Vagina (tissue), 2 donors: ENCODE measurements at places on chromosomes 5 and 9.

DNA sequence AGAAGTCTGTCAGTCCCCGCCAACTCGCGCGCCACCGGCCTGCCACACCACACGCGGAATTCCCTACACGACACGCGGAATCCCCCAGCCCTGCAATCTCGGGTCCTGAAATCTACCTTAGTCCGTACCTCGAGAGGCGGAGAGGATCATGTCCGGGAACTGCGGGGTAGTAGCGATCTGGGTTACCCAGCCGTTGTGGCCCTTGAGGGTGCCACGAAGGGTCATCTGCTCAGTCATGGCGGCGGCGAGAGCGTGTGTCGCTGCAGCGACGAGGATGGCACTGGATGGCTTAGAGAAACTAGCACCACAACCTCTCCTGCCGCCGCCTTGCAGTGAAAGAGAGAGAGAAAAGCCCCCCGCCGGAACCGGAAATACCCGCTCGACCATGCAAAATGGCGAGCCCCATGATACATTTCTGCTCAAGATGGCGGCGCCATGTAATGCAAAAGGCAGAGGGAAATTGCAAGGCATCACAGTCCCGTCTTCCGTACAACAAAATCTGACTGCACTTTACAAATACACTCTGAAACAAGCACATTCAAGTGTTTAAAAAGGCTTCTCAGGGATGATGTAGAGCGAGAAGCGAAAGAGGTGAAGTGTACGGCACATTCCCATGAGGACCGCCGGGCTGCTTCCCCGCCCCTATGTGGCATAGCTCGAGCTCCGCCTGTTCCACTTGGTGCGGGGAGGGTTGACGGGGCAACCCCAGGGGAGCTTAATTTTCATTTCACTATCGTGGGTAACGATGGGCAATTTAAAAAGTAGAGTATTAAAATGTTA, at the start of gene RACK1:
RACK1 (minus strand) TSS at position 343 of the 780 bp plus-strand sequence; CDS start at position 237, 106 bp downstream.
- peak; percentile 93 for DNase-seq

DNA sequence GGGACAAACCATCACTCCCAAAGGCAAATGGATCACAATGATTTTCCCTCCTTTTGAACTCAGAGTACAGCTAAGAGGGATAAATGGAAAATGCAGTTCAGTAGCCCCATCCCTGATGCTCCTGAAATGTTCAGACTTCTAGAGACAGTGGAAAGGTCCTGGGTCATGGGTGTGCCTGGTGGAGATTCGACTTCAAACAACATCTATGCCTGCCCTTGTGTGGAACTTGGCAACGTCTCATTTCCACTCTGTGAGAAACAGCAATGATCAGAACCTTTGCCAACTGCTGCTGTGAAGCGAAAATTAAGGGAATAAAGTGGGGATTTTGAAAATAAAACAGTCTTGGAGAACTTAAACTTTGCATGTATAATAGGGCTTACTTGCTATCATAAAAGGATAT, 778.1 kb downstream of the SEMA5A start:
- DNase-seq, result no peak

DNA sequence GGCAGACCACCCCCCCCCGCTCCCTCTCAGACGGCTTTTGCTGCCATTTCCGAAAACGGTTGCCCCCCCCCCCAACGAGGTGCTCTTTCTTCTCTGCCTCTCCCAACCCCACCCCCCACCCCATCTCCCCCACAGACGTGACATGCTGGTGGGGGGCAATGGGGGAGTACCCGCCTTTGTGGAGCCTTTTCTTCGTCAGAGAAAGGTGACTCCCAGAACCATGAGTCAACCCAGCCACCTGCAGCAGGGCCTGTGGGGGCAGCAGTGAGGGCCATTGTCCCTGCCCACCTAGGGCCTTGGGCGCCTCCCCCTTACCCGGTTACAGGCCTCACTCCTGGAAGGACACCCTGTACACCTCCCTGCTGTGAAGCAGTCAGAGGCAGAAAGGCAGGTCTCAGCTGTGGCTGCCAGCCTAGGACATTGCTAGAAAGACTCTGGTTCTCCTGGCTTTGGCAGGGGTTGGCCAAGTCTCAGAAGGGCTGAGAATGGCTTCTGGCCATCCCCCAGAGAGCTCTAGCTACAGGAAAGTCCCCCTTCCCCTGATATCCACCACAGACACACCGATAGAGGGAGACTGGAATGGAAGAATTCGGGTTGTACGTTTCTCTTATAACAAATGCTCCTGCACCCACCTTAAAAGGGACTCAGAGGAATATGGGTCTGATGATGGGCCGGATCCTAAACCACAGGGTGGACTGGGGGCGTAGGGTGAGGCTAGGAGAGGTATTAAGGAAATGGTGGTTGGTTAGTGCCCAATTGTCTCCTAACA, 2.2 kb downstream of the DNAJB5 start:
- DNase-seq, result peak; percentile 58

GRCh38 chr5:97909541-97909940, 726.5 kb upstream of the RIOK2 start:
- DNase-seq, result no peak

- no peak for DNase-seq
These were observed 48.1 kb downstream of the SLC46A2 start for GRCh38 chr9:112842555-112842954.

GRCh38 chr5:113612060-113612496, 98.6 kb downstream of the YTHDC2 start:
- DNase-seq, result no peak

- DNase-seq, result no peak
These were observed at the start of gene RASGEF1C for GRCh38 chr5:180209137-180209581. TSS of gene RASGEF1C (minus strand) at chr5:180209211. CDS start at chr5:180138052, 71,159 bp downstream.

DNA sequence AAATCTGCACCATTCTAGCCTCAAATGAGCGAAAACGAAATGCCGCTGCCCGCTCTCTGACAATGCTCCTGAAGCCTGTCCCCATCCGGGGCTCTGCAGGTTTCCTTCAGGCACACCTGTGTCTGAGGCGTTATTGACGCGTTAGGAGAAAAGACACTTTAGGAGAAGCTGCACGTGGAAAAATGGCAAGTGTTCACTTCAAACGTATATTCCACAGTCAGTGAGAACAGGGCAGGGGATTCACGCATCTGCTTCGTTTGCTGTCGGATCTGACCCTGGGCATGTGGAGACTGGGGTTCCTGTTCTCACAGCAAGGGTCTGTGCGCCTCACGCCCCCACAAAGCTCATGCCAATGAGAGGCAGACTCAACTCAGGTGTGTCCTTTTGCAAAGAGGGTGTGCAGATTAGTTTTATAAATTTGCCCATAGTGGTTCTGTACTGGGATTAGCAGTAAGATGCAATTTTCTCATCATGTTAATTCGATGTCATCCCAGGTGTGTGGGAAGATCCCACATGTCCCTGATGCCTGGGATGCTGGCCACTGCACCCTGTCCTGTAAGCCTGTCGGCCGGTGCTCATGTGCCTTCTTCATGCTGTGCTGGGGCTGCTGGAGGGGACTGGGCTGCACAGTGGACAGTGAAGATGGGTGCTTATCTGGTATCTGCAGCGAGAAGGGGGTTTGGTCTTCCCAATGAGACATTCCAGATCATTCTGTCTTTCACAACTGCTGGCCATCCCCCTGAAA, 11.2 kb upstream of the TBC1D9B start:
- DNase-seq, result no peak

DNA sequence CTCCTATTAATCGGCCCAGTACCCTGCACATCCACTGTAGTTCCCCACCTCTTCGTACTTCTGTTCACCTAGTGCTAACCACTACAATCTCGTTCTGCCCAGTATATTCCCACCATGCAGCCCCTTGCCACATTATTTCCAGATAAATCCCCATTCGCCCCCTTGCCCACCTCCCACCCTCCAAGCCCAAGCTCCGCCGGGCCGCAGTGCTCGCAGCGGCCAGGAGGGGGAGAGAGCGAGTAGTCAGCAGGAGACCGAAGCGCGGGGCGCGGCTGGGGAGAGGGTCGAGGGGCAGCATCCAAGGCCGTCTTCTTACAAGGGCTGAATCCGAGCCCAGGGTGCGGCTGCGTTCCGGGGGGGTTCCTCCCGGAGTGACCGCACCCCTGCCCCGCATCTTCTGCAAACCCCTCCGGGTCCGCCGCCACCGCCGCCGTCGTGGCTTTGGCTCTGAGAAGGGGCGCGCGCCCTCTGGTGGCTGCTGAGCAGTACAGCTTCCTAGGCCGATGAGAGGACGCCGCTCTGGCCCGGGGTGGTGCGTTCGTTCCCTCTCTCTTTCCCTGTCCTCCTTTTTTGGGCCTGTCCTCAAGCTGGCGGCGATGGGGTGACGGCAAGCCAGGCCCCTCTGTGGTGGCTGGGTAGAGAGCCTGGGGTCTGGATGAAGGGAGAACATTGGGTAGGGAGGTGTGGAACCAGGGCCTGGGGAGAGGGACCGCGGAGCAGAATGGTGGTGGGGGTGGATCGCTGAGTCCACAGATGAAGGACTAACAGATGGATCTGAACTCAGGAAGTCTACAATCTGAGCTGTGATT, 30.0 kb upstream of the PSD2 start:
- no peak for DNase-seq

GRCh38 chr9:28934111-28934510, 1360.8 kb upstream of the C9orf72 start:
- DNase-seq, result no peak

GRCh38 chr9:84397151-84397728, 56.7 kb upstream of the SLC28A3 start:
- no peak for DNase-seq

DNA sequence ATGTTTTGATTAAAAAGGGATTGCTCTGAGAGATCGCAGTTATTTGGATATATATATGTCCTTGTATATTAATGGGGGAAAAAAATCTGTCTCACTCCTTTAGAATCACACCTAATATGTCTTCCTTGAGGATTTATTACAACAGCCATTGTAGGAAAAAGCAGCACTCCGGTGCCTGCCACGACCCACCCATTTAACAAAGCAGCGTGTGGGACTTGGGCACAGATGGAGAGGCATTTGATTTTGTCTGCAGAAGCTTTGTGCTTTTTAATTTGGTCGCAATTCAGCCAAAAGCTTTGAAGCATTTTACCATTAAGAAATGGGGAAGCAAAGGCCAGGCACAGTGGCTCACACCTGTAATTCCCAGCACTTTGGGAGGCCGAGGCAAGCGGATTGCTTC, 159.2 kb downstream of the SMARCA2 start:
- no peak for DNase-seq

GRCh38 chr5:10172247-10172646, 77.4 kb downstream of the ATPSCKMT start:
- no peak for DNase-seq

DNA sequence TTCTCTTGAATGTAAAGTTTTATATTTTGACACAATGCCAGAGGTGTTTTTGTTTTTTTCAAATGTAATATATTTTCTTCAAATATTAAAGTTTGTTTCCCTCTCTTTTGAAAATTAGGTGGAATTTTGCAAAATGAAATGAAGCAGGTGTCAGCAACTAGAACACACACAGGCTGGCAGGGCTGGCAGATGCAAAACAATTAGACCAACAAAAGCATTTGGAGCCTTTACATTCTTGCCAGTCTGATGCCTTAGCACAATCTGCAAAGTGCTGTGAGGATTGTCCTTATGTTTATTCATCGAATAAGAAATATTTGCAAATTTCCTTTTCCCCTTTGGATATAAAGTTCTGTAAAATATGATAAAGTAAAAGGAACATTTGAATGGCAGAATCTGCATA, 1063.9 kb downstream of the CDH9 start:
- no peak for DNase-seq

- DNase-seq, result no peak
These were observed 15.8 kb upstream of the NRARP start for GRCh38 chr9:137317718-137318511.

DNA sequence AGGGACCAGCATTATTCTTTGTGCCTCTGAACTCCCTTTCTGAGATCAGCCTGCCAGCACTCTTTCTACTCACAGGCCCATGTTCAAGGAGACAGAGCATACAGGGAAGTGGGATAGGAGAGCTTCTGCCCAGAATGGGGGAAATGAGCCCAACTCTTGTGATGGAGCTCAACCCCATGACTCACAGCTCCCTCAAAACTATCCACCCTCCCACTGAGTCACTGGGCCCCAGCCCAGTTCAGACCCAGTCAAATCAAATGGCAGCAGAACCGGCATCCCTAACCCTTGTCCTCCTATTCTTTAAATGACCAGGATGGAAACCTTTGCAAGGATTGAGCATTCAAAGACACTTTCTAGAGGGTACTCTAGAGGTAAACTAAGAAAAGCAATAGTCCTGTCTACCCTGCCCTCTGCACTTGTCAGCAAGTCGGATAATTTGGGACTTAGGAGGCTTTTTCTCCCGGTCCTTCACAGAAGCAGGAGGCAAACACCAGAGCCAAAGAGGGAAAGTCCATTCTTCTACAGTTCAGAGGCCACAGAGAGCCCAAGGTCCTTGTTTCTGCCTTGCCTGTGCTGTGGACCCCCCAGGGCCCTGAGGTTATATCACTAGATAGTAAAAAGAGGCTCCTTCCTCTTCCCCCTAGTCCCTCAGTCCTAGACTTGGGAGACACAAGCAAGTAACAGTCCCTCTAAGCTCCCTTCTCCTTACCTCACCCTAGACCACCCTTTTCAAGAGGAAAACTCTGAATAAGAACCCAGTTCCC, 3.2 kb downstream of the ATOSB start:
- DNase-seq, result no peak

- DNase-seq, result no peak
These were observed 59.9 kb downstream of the SERINC5 start for GRCh38 chr5:80195837-80196400.

DNA sequence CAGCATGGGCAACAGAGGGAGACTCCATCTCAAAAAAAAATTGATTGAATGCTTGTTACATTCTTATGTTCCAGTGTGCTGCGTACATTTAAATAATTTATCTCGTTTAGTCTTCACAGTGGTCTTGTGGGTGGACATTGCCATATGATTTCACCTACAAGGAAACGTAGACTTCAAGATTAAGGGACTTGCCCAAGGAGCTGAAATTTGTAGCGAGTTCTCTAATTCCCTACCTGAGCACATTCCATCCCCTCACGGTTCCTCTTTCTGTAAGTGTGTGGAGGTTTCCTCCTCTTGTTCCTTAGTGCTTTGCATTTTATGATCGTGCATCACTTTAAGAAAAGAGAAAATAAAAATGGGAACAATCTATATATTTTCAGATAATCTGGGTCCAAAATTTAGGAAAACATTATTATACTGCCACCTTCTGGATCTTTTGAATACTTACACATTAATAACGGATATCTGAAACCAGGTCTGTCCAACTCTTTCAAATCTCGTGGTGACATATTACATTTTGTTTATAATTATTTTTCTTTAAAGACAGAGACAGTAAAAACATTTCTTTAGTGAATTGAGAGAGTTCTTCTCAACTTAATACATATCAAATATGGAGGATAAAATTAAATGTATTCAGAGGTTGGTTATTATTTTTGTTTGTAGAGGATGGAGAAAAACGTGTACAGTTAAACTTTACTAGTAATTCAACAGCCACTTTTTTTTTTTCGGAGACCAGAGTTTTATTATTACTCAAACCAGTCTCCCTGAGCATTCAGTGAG, 29.9 kb upstream of the C7 start:
- DNase-seq, result no peak

- DNase-seq, result no peak
These were observed 124.9 kb upstream of the C6 start for GRCh38 chr5:41338136-41338675.

- DNase-seq, result no peak
These were observed at the start of gene SCGB3A2 for GRCh38 chr5:147878066-147878759. TSS of gene SCGB3A2 (plus strand) at chr5:147878711. CDS start at chr5:147878804, 93 bp downstream.

- no peak for DNase-seq
These were observed 43.8 kb downstream of the TRIP13 start for GRCh38 chr5:936149-937144.

GRCh38 chr5:104186100-104186499, 623.5 kb upstream of the NUDT12 start:
- DNase-seq, result no peak
